Left ventricle myocardium inferior (tissue), 1 donor: ENCODE measurements at places on chromosomes 6 and 20. TPM values are rescaled to one million over a fixed set of nuclear protein-coding genes. Genes with fewer than 3 reads are reported as not detected.
A peak's percentile ranks its signal among the peaks of the same experiment; 100 is the strongest.

DNA sequence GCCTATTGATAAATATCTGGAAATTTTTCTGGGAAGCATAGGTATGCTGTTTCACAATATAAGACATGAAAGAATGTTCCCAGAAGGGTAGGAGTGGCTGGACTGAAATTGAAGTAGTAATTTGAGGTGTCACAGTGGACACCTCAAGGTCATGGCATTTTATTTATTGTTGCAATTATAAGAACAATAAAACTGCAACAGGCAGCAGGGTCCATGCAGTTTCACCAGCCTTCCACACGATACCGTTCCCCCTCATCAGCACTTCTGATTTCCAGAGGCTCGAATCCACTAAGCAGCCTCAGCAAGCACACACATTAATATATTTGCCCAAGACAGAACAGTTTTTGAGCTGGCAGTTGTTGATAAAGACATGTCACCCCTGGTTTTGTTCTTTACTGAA, 1037.4 kb downstream of the KIF16B start:
- no peaks in the 10 kb centered on the region for H3K4me1 ChIP-seq
- H3K27ac ChIP-seq = no peak overlapping the region
- H3K4me3 ChIP-seq = no peak overlapping the region

UNC5CL gene
- 0.27 TPM for total RNA-seq

OTOR gene
- not detected for total RNA-seq

- no peak overlapping the region for H3K4me3 ChIP-seq
- no peak overlapping the region for H3K27ac ChIP-seq
- no peaks in the 10 kb centered on the region for H3K4me1 ChIP-seq
- H3K36me3 ChIP-seq = no peaks in the 10 kb centered on the region
These were observed 73.7 kb upstream of the HIVEP1 start for GRCh38 chr6:11938285-11938890.

DNA sequence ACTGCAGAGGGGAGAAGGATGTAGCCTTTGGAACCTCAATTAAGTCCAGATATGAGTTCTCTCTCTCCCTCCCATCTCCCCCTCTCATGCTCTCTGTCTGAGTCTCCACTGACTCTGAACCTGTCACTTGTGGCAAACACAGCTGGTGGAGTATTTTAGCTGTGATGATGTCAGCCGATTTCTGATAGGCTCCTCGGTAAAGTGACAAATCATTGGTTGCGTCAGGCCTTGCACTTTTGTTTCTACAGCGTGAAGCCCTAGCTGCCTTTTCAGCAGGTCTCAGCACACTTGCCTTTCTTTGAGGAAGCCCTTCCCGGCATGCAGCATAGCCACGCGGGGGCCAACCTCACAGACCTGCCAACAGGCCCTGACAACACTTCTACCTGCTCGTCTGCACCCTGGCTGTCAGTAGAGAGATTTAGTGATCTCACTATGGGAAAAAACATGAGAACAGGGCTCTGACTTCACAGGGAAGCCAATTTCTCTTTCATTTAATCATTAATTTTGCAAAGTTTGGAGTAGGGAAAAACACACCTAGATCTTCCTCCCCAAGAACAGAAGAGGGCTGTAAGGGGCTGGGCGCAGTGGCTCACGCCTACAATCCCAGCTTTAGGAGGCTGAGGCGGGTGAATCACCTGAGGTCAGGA, 84.4 kb downstream of the GMPR start:
- H3K36me3 ChIP-seq = peaks cover 21% of the 10 kb centered on the region
- no peaks in the 10 kb centered on the region for H3K27me3 ChIP-seq
- H3K27ac ChIP-seq = peak overlapping the region; percentile 93

DNA sequence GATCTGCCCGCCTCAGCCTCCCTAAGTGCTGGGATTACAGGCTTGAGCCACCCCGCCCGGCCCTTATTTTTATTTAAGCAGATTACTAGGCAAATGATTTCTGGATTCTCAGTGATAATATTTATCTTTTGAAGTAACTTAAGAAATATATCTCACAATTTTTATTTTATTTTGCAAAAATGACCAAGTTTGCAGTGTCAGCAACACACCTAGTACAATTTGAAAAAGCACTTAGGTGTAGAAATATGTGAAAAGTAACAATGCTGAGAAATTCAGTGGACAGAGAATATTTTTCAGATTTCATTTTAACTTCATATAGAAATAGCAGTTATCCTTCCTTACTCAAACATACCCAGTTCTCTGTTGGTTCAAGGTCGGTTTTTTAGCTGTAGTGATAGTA, 78.9 kb upstream of the XRN2 start:
- no peak overlapping the region for H3K4me3 ChIP-seq
- no peak for DNase-seq
- H3K36me3 ChIP-seq = peaks cover 33% of the 10 kb centered on the region

NNAT gene
- 0.33 TPM for total RNA-seq

GRCh38 chr6:40251637-40252300, 317.5 kb upstream of the MOCS1 start:
- H3K27me3 ChIP-seq = peaks cover 61% of the 10 kb centered on the region
- H3K27ac ChIP-seq = no peak overlapping the region
- no peak for DNase-seq
- H3K4me3 ChIP-seq = no peak overlapping the region
- H3K36me3 ChIP-seq = no peaks in the 10 kb centered on the region

GRCh38 chr6:111625461-111626391, 20.0 kb upstream of the TRAF3IP2 start:
- no peaks in the 10 kb centered on the region for H3K27me3 ChIP-seq
- DNase-seq = no peak
- peak overlapping the region; percentile 48 for H3K4me3 ChIP-seq
- H3K4me1 ChIP-seq = peaks cover 50% of the 10 kb centered on the region
- H3K36me3 ChIP-seq = no peaks in the 10 kb centered on the region

DNA sequence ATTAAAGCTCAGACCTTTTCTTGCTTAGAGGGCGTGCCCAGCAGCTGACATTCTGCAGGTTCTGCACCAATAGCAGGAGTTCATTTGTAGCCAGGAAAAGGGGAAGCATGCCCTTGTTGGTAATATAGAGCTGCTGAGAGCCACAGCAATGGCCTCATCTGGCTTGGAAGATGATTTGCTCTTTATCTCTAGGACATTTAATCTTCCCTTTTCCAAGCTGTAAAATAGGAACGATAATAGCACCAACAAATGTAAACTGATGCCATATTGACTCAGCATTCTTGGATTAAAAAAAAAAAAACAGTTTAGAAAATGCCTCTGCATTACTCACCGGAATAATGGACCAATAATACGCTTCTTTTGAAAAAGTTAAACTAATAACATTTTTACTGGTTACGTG, 93.4 kb upstream of the SLC2A12 start:
- H3K36me3 ChIP-seq = no peaks in the 10 kb centered on the region
- no peaks in the 10 kb centered on the region for H3K4me1 ChIP-seq
- H3K27me3 ChIP-seq = no peaks in the 10 kb centered on the region
- DNase-seq = no peak
- no peak overlapping the region for H3K4me3 ChIP-seq

SAMD5 gene
- total RNA-seq = 0.33 TPM

- no peak overlapping the region for H3K27ac ChIP-seq
- H3K36me3 ChIP-seq = no peaks in the 10 kb centered on the region
- peaks cover 95% of the 10 kb centered on the region for H3K27me3 ChIP-seq
- no peak for DNase-seq
These were observed 39.2 kb upstream of the KCNG1 start for GRCh38 chr20:51062065-51062464.

GRCh38 chr20:59678288-59678687, 73.9 kb downstream of the PHACTR3 start:
- no peak overlapping the region for H3K27ac ChIP-seq
- H3K4me1 ChIP-seq = peaks cover 19% of the 10 kb centered on the region
- no peaks in the 10 kb centered on the region for H3K36me3 ChIP-seq
- DNase-seq = no peak
- H3K27me3 ChIP-seq = peaks cover 25% of the 10 kb centered on the region

- no peak overlapping the region for H3K27ac ChIP-seq
- peaks cover 8% of the 10 kb centered on the region for H3K4me1 ChIP-seq
- no peaks in the 10 kb centered on the region for H3K36me3 ChIP-seq
- H3K4me3 ChIP-seq = no peak overlapping the region
These were observed 24.9 kb downstream of the ZBP1 start for GRCh38 chr20:57595041-57596030.

GRCh38 chr6:108958900-108959770, 110.9 kb downstream of the ARMC2 start:
- H3K27ac ChIP-seq = no peak overlapping the region
- peaks cover 10% of the 10 kb centered on the region for H3K4me1 ChIP-seq
- no peak overlapping the region for H3K4me3 ChIP-seq
- no peak for DNase-seq

- no peak overlapping the region for H3K4me3 ChIP-seq
- peak; percentile 61 for DNase-seq
- H3K4me1 ChIP-seq = peaks cover 21% of the 10 kb centered on the region
- peaks cover 13% of the 10 kb centered on the region for H3K36me3 ChIP-seq
These were observed 41.7 kb downstream of the MOCS1 start for GRCh38 chr6:39892490-39893129.
